ENCODE measurements at places on chromosomes 11 and 22.

DNA sequence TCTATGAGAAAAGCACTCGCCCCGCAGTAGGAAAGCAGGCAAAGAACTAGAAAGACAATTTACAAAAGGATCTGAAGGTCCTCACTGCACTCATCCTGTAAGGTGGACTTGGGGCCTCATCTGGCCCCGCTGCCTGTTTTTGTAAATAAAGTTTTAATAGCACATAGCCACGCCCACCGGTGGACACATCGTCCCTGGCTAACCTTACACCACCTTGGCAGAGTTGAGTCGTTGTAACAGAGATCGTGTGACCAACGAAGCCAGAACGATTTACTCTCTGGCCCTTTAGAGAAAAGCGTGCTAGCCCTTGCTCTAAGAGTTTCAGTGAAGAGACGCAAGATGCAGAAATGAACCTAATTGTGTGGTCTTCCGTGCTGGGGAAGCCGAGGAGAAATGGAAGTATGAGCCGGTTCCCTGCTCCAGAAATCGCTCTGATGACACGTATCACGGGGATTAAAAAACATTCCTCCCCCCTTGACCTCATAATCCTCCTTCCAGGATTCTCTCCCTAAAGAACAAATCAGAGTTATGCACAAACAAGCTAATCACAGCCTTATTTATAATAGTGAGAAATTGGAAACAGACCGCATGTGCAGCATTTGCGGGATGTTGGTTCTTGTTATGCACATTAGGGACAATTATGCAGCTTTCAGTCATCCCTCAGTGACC, 80.1 kb downstream of the CDKN1C start:
- DNase-seq, result no peak

GRCh38 chr22:30205281-30206115, 41.1 kb downstream of the LIF start:
- no peak for DNase-seq

- no peak for DNase-seq
Measured at GRCh38 chr11:46498179-46498578, 95.6 kb downstream of the AMBRA1 start.

- no peak for DNase-seq
Measured at GRCh38 chr11:12755510-12756453, 81.6 kb downstream of the TEAD1 start.

DNA sequence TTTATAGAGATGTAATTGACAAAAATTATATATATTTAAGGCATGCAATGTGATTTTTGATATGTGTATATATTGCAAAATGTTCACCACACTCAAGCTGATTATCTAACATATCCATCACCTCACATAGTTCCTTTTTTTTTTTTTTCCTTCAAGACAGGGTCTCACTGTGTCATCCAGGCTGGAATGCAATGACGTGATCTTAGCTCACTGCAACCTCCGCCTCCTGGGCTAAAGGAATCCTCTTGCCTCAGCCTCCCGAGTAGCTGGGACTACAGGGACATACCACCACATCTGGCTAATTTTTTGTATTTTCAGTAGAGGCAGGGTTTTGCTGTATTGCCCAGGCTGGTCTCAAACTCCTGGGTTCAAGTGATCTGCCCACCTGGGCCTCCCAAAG, 65.1 kb upstream of the SLC35C1 start:
- no peak for DNase-seq

DNA sequence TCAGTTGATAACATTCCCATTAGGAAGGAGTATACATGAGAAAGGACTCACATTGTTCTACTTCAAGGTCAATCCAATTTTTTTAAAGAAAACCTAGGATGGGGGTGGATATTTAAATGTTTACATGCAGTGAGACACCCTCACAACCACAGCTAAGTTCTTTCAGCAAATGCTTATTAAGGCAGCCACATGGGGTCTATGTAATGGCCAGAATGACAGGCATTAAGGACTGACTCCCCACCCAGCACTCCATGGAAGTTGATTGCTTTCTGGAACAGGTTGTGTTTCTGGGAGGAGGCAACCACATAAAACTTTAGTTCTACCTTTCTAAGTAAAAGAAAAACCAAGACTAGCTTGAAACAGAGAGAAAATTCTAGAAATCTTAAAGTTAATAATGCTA, 662.0 kb upstream of the CCDC90B start:
- DNase-seq, result no peak

GRCh38 chr22:18005201-18005926, 19.0 kb downstream of the MICAL3 start:
- DNase-seq, result no peak

DNA sequence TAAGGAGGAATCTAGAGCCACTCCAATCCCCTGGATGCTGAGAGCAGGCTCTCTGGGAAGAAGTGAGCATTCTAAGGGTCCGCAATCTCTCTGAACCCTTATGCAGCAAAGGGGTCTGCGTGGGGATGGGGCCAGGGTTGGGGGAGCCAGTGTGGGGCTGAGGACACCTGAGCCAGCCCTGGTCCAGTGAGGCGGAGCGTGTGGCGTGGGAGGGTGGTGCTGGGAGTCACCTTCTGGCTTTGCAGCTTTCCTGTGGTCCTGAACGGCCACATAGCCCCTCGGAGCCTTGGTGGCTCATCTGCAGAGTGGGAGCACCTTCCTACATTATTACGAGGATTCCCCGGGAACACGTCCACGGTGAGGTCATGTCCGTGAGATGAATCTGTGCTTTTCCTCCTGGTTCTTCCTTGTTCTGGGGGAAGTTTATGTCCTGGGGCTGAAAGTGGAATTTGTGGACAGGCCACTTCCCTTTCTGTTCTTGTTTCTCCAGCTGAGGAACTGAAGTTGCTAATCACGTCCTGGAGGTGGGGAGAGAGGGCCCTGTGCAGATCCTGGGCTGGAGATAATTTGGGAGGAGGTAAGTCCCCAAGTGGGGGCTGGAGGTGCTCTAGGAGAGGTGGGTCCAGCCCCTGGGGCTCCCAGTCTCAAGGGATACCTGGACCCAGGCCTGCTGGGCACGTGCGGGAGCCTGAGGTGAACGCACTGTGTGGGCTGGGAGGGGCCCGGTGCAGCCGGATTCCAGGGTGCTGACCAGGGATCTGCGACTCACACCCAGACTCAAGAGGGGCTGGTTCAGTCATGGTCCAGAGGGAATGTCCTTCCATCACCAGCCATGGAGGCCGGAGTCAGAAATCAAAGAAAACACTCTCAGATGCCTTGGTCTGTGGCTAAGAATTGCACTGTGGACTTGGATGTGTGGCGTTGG, 6.1 kb downstream of the MRGPRE start:
- no peak for DNase-seq

GRCh38 chr11:36619502-36619901, 21.5 kb upstream of the RAG2 start:
- no peak for DNase-seq

DNA sequence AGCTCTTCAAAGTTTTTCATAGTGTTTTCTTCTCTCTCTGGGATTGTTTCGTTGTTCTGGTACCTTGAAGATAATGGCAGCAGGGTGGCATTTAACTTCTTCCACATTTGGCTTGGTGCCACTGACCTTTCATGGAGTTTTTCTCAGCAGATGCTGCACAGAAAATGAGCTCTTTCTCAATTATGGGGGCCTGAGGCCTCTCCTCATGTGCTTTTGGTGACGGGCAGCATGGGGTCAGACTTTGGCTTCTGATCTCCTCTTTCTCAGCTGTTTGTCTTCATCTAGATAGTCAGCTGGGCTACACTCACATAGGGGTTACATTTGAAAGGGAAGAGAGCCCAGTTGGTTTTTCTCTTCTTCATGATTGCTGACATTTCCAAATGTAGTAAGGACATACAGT, 76.3 kb downstream of the FAT3 start:
- no peak for DNase-seq

DNA sequence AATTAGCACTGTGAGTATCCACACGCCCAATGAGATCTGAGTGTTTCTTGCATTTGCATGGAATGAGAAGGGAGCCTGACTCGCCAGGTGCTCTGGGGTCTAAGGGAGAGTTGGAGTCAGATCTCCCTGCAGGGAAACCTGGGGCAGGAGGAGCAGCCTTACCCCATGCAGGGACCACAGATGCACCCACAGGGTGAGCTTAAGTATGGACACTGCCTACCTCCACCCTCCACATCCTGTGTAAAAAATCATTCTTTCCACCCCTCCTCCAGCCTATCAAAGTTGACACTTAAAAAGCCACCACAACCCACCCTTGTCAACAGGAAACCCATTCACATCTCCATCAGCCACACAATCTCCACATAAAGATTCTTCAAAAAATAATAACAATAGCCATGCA, 67.0 kb upstream of the IGLL5 start:
- DNase-seq, result peak; percentile 39

- no peak for DNase-seq
Measured at GRCh38 chr11:76599041-76600013, 71.2 kb downstream of the LRRC32 start.

- no peak for DNase-seq
Measured at GRCh38 chr11:17014833-17015626, 816 bp upstream of the PLEKHA7 start.

- no peak for DNase-seq
Measured at GRCh38 chr22:20881231-20881630, 22.4 kb downstream of the SNAP29 start.

GRCh38 chr11:81033779-81034540, 1593.1 kb upstream of the TENM4 start:
- no peak for DNase-seq

GRCh38 chr11:4118107-4118506, 23.5 kb downstream of the RRM1 start:
- DNase-seq, result no peak

- no peak for DNase-seq
Measured at GRCh38 chr22:37401401-37402183, 25.7 kb downstream of the ELFN2 start.

DNA sequence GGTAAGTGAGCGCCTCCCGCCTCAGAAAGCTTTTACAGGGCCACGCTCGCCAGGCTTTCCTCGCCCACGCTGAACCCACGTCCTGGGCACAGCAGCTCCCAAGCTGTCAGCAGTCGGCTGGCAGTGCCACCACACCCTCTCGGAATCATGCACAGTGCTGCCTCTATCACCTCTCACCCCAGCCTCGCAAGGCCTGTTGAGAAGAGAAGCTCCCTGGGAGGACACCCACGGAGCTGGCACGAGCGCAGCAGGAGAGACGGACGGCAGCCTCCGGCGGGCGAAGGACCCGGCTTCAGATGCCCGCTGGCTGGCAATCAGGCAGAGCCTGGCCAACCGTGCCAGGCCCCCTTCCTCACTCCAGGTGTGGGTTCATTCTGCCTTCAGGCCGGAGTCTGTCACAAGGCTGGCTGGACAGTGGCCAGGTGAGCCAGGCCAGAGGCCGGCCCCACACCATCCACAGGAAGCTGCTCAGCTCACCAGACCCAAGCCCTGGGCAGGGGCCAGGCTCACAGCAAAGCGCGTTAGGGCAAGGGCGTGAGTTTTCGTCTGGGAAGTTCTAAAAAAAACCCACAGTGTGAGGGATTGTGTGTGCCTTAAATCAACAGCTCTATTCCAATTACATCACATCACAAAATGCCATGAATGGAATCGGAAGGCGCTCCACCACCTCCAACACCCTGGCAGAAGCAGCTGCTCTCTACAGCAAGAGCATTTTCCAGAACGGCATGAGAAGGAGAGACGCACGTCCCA, 33.2 kb downstream of the TOLLIP start:
- no peak for DNase-seq

GRCh38 chr11:128821556-128821955, 45.5 kb downstream of the KCNJ1 start:
- no peak for DNase-seq

GRCh38 chr22:47111626-47112581, 349.5 kb downstream of the TBC1D22A start:
- DNase-seq, result no peak

DNA sequence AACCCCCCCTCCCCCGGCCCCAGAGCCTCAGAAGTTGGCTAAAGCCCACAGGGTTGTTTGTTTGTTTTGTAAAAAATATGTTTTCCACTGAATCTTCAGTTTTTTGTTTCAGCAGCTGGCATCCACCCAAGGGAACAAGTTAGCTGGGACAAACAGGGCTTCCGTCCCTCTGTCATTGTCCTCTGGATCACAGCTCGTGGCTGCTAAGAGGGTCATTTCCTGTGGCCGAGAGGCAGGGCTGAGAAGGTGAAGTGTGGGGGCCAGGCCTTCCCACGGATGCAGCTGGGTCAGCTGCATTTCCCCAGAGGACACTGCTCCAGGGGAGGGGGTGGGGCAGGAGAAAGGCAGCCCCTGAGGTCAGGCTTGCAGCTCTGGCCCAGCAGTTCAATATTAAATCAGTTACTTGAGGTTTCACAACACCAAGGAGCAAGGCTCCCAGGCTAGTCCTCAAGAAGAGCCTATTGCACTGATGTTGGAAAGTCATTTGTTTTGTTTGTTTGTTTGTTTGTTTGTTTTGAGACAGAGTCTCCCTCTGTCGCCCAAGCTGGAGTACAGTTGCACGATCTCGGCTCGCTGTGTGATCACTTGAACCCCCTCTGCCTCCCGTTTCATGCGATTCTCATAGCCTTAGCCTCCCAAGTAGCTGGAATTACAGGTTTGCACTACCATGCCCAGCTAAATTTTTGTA, 34.4 kb upstream of the SMTN start:
- DNase-seq, result no peak

- no peak for DNase-seq
Measured at GRCh38 chr11:32148895-32149294, 58.0 kb downstream of the RCN1 start.

DNA sequence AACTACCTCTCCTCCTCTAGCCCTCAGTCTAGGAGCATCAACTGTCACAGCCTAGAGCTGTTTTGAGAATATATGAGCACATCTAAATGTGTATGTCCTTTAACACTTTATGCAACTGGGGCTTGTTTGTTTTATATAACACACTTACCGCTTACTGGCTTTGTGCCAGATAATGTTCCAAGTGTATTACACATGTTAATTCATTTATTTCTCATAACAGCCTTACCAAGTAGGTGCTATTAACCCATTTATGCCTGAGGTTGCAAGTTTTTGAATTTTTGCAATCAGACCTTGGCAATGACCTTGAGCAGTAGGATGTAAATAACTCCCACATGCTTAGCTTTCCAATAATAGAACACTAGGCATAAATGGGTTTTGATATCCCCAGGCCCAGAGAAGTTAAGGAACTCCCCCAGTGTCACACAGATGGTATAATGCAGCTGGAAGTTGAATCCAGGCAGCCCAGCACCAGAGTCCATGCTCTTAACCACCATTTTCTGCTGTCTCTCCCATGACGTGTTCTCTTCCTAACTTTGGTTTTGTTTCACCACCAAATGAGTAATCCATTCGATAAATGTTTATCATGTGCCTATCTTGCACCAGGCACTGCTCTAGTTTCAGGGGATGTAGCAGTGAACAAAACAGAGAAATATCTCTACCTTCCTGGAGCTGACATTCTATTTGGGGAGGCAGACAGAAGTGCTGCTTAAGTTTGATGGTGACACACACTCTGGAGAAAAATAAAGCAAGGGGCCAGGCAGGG, 23.1 kb downstream of the PRDM11 start:
- no peak for DNase-seq

- no peak for DNase-seq
Measured at GRCh38 chr22:21714059-21714770, 21.4 kb downstream of the YPEL1 start.

- DNase-seq, result no peak
Measured at GRCh38 chr22:17451316-17451715, 82.1 kb downstream of the CECR2 start.

GRCh38 chr11:95907476-95907875, 16.4 kb downstream of the MTMR2 start:
- DNase-seq, result no peak

GRCh38 chr11:11531131-11531908, 90.5 kb downstream of the GALNT18 start:
- no peak for DNase-seq

- DNase-seq, result no peak
Measured at GRCh38 chr11:90171359-90171758, 36.9 kb downstream of the NAALAD2 start.

GRCh38 chr11:61092280-61092766, 10.0 kb upstream of the CD5 start:
- no peak for DNase-seq

GRCh38 chr11:76410851-76411357, 29.8 kb downstream of the GVQW3 start:
- DNase-seq, result no peak

All from stimulated activated CD8-positive, alpha-beta memory T cell treated with anti-CD3 and anti-CD28 coated beads, Interleukin-12 subunit alpha, Interleukin-12 subunit beta, amount 100 ng/mL, for 1 hour (primary cell).